Stimulated activated CD8-positive, alpha-beta memory T cell treated with anti-CD3 and anti-CD28 coated beads, Interleukin-7, amount 100 ng/mL, for 24 hours (primary cell): ENCODE measurements at places on chromosomes 11 and 22.

DNA sequence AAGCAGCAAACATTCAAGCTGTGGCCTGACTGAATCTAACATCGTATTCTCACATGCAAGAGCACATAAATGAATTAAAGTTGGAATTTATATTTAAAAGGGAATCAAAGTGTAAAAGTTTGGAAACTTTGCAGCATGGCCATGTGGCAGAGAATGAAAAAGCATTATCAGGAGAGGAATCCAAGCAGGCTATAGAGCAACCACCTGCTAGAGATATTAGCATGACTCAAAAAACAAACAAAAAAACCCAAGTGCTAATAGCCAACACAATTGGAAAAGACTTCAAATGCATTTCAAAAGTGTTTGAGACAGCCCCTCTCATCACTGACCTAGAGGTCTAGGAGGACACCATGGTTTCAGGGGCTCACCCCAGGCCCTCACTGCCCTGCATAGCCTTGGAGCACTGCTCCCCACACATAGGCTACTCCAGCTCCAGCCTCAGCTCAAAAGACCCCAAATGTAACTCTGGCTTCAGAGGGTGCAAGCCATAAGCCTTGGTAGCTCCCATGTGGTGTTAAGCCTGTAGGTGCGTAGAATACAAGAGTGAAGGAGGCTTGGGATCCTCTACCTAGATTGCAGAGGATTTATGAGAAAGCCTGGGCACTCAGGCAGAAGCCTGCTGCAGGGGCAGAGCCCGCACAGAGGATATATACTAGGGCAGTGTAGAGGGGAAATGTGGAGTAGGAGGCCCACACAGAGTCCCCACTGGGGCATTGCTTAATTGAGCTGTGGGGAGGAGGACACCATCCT, 1.7 kb upstream of the KRTAP5-7 start:
- no peak for DNase-seq

GRCh38 chr22:19846620-19847344, 7.9 kb downstream of the GNB1L start:
- DNase-seq = no peak

- DNase-seq = no peak
Observed at GRCh38 chr11:103530257-103530656, 421.0 kb downstream of the DYNC2H1 start.

GRCh38 chr22:45426387-45426786, 12.9 kb downstream of the RIBC2 start:
- DNase-seq = no peak

DNA sequence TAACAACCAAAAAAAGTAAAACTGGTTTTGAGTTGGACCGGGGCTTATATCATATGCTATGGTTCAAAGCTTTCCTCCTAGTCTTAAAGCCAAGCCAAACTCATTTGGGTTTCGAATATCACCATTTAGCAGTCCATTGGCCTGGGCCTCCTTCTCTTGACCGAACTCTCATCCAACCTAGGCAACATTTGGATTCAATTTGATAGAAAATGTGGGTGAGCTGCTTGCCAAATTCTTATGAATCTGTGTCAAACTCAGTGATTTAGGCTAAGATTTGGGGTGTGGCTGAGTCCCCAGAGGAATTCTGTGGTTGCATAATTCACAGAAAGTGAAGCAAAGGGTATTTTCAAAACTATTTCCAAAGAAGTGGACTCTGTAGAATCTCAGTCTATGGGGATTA, 83.7 kb downstream of the BLID start:
- no peak for DNase-seq

DNA sequence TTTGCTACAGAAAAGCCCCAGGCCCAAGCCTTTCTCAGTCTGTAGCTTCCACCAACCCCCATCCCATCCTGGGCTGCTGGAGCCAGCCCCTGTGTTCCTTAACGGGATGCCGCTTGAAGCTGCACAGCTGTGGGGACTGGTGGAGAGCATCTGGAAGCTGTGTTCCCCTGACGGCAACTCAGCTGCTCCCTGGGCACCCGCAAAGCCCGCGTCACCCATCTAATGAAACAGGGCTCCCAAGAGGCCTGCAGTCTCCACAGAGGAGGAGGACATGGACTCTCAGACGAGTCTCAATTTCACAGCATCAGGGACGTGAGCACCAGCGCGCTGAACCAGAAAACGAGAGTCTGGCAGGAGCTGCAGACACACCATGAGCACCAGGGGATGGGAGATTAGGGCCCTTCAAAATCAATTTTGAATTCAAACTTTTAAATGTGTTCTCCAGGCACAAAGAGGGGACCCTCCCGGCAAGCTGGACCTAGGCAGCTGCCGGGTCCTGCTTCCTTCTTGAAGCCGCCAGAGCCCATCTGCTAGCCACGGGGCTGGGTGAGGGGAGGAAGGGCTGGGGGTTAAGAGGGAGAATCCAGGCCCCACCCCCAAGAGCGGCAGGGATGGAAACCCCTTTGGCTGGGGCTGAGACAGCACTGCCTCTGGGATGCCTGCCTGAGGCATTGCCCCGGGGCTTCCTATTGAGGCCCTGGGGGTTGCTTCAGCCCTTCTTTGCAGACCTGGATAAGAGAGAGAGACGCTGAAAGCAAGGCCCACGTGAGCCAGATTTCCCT, 21.0 kb downstream of the LMO1 start:
- DNase-seq = no peak

- no peak for DNase-seq
Observed at GRCh38 chr22:38097557-38098409, 12.7 kb downstream of the BAIAP2L2 start.

DNA sequence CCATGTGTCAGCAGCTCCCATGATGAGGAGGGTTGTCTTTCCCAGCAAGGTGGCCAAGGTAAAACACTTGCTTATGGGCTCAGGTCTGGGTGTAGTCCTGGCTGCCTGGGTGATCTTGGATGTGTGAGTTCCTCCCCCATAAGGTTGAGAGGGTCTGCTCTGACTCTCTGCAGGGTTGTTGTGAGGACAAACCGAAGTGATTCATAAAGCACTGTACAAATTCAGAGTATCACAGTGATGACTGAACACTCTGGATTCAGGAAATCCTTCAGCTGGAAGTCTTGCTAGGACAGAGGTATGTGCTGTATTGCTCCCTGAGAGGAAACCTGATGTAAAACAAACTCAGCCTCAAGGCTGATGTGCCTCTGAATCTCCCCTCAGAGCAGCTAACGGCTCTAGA, 220.9 kb upstream of the PITPNB start:
- no peak for DNase-seq

DNA sequence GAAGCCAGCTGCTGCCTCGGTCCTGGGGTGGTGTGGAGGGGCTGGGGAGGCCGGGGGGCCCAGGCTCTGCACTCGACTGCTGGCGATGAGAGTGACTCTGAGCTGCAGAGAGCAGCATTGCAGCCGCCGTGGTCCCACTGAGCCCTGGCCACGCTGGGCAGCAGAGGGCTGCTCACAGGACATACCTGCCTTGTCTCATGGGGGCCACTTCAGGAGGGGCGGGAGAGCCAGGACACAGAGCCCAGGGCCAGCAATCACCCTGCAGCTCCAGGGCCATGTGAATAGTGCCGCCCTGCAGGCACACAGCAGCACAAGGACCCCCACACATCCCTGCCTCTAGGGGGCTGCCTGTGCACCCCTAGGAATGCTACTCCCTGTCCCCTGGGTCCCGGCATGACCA, 147.0 kb downstream of the CRYBB2 start:
- DNase-seq = no peak

DNA sequence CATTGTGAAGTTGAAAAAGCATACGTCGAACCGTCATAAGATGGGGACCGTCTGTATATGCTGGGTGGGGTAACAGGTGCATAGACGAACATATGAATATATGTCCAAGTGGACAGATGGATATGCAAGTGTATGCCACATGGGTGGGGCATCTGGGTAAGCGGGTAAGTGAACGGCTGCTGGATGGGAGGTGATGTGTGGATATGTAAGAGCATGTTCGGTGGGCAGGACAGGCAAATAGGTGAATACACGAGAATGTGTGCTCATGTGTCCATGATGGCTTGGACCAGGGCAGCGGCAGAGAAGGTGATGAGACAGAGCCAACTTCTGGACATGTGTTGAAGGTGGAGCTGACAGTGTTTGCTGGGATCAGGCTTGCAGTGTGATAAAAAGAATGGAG, 12.0 kb downstream of the IFITM10 start:
- no peak for DNase-seq

DNA sequence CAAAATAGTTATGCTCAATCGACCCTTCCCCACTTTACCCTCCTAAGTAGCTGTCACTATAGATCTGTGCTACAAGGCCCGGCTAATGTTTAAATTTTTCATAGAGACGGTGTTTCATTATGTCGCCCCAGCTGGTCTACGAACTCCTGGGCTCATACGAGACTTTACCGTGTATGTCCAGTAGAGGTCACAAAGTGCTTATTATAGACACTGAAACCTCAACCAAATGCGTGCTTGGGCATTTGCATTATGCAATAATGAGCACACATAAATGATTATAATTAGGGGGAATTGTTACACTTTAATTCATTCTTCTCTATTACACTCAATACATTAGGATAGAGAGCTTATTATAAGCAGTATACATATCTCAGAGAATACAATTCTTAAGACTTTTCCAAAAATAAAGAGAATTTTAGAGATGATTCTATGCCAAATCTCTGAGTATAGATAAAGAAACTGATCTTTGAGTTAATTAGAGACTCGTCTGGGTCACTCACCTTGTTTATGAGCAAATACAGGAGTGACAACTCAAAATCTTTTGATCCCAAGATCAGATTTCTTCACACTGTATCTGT, 12.5 kb upstream of the MRPL16 start:
- DNase-seq = no peak

- no peak for DNase-seq
Observed at GRCh38 chr22:22040472-22040871, 57.9 kb upstream of the TOP3B start.

- DNase-seq = no peak
Observed at GRCh38 chr11:65042891-65043290, 1.9 kb downstream of the SAC3D1 start.

DNA sequence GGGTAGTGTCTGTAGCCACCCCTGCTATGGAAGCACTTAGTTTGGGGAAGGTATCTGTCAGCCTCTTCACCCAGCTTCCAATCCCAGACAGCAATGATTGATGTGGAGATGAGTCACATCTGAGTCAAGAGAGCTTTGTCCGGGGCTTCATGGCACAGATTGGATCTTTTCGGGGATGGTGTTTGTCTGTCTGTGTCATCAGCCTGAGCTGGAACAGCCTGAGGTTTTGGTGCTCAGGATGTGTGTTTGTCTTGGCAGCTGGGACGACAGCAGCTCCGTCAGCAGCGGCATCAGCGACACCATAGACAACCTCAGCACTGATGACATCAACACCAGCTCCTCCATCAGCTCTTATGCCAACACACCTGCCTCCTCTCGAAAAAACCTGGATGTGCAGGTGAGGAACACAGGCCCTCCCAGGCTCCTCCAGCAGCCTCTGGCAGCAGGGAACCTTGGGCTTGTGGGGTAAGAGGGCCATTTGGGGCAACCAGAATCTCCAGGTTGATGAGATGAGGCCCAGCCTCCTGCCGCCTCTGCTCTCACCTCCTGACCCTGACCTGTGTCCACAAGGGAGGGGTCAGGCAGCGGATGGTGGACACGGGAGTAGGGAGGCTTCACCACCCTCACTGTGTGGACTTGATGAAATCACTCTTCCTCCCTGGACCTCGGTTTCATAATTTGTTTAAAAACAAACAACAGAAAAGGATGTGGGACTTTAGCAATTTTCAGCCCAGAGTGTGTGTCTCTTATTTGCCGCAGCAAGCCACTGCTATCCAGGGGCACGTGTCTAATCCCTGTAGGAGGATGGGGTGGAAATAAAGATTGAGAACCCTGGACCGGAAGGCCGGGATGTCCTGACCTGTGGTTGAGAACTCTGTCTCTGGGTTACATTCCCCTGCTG, 124.3 kb downstream of the DBX1 start:
- DNase-seq = no peak

DNA sequence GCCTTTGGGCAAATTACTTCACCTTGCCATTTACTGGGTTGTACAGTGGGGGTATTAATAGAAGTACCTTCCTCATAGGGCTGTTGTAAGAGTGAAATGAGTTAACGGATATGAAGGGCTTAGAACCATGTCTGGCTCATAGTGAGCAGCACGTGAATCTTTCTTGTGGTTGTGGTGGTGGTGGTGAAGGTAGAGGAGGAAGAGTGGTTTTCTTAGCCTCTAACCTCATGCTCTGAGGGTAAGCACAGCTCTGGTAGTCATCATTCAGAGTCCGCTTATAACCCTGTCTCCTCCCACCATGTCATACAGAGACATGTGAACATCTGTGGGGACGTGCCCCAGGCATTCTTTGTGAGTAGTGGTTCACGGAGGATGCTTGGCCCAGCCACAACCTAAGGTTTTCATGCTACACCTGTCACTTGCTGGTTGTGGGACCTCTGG, 43.6 kb downstream of the TEAD1 start:
- DNase-seq = peak; percentile 7

DNA sequence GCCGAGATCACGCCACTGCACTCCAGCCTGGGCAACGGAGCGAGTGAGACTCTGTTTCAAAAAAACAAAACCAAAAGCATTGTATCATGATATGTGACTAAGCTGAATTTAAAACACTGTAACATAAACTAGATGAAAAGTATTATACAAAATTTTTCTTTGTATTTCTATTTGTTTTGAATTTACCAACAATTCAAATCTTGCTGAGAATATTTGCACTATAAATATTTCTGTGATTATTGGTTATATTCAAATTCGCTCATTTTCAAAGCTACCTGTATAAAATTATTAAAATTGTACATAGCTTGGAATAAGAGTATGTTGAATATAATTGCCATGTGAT, 101.9 kb upstream of the SERPIND1 start:
- DNase-seq = no peak

- no peak for DNase-seq
Observed at GRCh38 chr11:2599561-2600189, 100.1 kb downstream of the KCNQ1OT1 start.

GRCh38 chr22:39144101-39144767, 8.2 kb downstream of the CBX7 start:
- no peak for DNase-seq
